Kasumi-1 (cell line): ENCODE measurements at places on chromosomes 6 and 20.

GRCh38 chr6:143368426-143368825 is 82.1 kb downstream of the ADAT2 start:
- no peak for DNase-seq

GRCh38 chr20:43160941-43161340 is 28.8 kb downstream of the PTPRT start:
- DNase-seq, result no peak

- DNase-seq, result no peak
Observed at GRCh38 chr6:106120406-106120805, 34.3 kb downstream of the PRDM1 start.

DNA sequence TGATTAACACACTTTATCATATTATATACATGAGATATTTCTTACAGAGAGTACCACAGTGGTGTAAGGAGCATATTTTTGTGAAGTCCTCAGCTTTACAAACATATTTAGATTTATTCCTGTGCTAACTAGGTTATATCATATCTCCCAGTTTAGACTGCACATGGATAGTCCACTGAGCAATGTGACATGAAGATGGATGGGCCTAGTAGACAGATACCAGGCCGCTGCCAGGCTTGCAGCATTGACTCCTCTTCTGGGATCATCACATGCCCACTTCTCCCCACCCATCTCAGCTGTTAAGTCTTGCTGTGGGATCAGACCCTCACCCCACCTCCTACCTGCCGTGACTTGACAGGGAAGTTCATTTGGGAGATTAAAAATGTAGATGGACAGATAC is 95.8 kb downstream of the SLX4IP start:
- DNase-seq, result no peak

- peak; percentile 34 for DNase-seq
Observed at GRCh38 chr6:151482290-151482689, 11.5 kb upstream of the CCDC170 start.

DNA sequence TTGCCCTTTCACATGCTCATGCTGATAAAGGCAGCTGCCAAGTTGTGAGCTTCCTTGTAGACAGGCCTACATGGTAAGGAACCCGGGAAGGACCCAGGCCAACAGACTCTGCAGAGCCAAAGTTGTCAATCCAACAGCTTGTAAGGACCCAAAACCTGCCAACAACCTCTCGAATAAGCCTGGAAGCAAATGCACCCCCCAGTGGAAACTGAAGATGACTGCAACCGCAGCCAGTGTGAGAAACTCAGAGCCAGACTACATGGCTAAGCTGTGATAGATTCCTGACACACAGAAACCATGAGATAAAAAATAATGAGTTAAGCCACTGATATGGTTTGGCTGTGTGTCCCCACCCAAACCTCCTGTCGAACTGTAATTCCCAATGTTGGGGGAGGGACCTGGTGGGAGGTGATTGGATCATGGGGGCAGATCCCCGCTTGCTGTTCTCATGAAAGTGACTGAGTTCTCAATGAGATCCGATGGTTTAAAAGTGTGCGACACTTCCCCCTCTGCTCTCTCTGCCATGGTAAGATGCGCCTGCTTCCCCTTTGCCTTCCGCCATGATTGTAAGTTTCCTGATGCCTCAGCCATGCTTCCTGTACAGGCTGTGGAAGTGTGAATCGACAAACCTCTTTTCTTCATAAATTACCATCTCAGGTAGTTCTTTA is 18.8 kb upstream of the CLPSL2 start:
- peak; percentile 59 for DNase-seq

DNA sequence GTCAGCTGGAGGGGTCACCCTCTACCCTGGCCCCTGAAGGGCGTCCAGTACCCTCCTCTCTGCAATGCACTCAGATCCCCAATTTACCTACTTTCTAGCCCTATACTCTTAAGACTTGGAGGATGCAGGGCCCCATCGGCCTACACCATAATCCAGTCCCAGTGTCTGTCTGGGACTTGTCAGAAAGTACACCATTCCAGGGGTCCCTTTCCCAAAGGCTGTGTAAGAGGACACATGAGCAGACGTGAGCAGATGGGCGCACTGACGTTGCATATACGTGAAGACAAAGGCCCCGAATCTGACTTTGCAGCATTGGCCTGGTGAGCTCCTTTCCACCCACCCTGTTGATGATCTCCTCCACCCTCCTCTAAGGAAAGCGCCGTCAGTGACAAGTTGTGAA is 20.9 kb upstream of the SMOC2 start:
- DNase-seq, result no peak

DNA sequence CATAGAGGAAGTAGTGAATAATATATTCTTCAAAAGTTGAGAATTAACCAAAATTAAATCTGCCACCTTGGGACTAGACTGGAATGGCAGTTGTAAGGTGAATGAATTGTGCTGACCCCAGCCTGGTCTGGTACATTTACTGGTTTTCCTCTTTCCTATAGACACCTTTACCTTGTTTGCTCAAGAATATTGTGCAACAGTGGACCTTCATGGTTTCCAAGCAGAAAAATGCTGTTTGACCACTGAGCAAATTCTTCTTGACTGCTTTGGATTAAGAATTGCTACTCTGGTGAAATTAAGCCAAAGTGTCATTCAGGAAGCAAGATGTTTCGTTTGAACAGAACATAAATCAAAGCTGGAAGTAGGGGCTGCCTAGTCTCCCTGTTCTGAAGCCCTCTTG is 156.6 kb upstream of the TAB2 start:
- no peak for DNase-seq

- DNase-seq, result peak; percentile 65
Observed at GRCh38 chr6:13538084-13538483, 36.3 kb upstream of the SIRT5 start.

DNA sequence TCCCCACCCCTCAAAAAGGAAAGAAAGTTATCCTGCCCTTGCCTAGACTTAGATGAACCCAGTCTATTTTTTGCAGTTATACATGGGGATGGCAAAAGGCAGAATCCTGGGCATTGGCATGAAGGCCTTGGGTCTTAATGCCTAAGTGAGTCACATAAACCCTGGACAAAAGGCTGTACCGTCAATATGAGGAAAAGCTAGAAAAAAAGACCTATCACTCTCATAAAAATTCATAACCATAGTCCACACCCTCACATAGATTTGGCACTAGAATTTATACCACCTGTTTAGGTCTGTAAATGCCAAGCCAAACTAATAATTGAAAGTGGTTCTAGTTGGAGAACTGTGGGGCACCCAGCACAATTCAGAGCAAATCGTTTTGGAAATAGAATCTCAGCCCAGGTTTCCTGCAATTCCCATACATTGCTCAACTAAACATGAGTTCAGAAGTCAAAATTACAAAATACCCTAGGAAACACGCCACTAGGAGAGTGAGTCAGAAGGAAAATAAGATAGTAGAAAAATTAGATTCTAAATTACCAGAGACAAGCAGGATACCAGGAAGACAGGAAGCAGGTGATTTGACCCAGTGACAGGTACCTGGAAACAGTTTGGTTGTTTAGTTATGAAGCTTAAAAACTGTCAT is 70.4 kb upstream of the FUCA2 start:
- DNase-seq, result no peak

DNA sequence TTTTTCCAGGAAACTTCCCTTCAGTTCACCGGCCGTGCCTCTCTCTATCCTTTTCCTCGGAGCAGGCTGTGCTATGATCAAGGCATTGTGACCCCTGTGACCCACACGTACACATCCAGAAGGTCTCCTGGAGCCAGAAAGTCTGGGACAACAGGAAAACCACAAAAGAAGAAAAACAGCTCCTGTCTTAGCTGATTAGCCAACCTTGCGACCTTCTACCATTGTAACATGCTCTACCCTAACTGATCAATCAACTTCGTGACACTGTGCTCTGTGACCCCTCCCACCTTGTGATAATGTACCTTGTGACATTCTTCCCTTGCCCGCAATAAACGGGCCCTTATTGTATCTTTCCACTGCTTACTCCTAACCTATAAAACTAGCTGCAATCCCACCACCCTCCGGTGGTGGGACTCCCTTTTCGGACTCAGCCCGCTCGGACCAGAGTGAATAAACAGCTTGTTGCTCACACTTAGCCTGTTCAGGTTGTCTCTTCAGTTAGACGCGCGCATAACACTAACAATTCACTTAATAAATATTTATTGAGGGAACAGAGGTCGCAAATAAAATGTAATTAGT is 24.2 kb downstream of the ZNF311 start:
- peak; percentile 92 for DNase-seq

DNA sequence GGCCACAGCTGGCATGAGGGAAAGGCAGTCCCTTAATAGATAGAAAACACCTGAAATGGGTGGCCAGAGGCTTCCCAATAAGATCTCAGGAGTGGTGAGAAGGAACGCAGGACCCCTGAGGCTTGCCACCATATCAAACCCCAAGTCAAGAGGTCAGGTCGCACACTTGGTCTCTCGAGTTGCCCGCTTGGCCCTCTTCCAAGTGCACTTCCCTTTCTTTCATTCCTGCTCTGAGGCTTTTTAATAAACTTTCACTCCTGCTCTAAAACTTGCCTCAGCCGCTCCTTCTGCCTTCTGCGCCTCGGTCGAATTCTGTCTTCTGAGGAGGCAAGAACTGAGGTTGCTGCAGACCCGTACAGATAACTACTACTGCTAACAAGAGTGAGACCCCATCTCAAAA is 64.2 kb downstream of the SLC2A10 start:
- DNase-seq, result peak; percentile 0

DNA sequence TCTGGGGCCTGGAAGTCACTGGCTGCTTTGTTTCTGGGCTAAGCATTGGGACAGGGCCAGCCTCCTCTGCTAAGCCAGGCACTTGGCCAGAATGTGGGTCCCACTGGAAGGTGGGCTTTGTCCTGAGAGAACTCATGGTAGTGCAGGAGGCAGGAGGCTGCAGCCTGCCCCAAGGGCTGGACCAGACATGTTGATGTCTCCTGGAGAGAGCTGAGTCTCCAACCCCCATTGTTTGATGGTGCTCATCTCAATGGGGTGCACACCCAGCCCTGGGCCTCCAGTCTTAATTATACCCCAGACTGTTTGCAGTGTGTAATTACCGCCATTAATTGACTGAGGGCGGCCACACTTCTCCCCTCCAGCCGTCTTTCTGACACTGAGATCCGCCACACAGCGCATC is 220.5 kb upstream of the PMEPA1 start:
- no peak for DNase-seq

- DNase-seq, result peak; percentile 67
Observed at GRCh38 chr6:37741757-37742400, 44.2 kb upstream of the MDGA1 start.

GRCh38 chr6:125357515-125358256 is 55.9 kb upstream of the HDDC2 start:
- peak; percentile 71 for DNase-seq

DNA sequence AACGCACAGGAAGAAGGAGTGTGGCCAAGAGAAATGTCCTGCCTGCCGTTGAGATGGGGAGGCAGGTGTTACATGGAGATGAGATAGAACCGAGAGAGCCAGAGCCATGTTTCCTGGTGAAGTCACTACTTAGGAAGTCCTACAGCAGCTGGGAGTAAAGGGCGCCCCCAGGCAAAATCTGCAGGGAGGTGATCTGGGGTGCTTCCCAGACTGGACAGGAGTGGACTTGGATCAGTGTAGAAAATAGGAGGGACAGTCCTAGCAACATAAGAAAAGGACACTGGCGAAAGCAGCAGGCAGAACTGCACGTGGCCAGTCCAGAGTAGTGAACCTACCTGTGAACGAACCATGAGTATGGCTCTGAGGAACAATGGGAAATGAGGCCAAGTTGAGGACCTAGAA is 85.3 kb downstream of the CD164 start:
- DNase-seq, result no peak
